ENCODE measurements at places on chromosomes 12 and 14. TPM values are rescaled to one million over a fixed set of nuclear protein-coding genes. Genes with fewer than 3 reads are reported as not detected.
A peak's percentile ranks its signal among the peaks of the same experiment; 100 is the strongest.

GRCh38 chr14:31994391-31995033 is 82.6 kb upstream of the ARHGAP5 start:
- no peak for DNase-seq

GRCh38 chr12:94649349-94650142 is 811 bp downstream of the TMCC3 start:
- DNase-seq: peak; percentile 56

- no peak for DNase-seq
These were observed 202.8 kb downstream of the ANO2 start for GRCh38 chr12:5742258-5742657.

DNA sequence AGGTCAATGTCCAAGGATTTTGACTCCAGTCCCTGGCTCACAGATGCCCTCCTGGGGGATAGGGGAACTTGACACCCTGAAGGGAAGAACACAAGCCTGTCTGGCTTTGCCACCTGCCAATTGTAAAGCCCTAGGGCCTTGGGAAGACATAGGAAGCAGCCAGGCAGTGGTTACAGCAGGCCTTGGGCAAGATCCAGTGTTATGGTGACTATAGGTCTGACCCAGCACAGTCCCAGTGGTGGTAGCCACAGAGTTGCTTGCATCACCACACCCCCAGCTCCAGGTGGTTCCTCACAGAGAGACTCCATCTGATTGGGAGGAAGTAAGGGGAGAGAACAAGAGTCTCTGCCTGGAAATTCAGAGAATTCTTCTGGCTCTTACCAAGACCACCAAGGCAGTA is 24.2 kb downstream of the OR6C68 start:
- no peak for DNase-seq

Gene SPIC
- not detected for total RNA-seq

Gene MAP1LC3B2
- total RNA-seq: 3.7 TPM

Gene SOAT2
- not detected for total RNA-seq

Gene DLGAP5
- total RNA-seq: 0.15 TPM
